ENCODE measurements at places on chromosomes 4 and X. TPM values are rescaled to one million over a fixed set of nuclear protein-coding genes. Genes with fewer than 3 reads are reported as not detected.

Gene CT45A1
- total RNA-seq: not detected

Gene MXRA5
- total RNA-seq: 1.3 TPM

Gene PCSK1N
- 9.3 TPM for total RNA-seq

Gene MAGEB10
- total RNA-seq: not detected

Gene MAMLD1
- 4.5 TPM for total RNA-seq

Gene MAGEB17
- total RNA-seq: not detected

Gene GLOD5
- total RNA-seq: not detected

Gene TMPRSS11B
- total RNA-seq: not detected

Gene TNIP3
- total RNA-seq: not detected

Gene UGT8
- 6.3 TPM for total RNA-seq

Gene RGN
- 0.70 TPM for total RNA-seq

Gene SLC4A4
- 3.9 TPM for total RNA-seq

Gene SHOX
- total RNA-seq: 0.16 TPM

Gene P2RY4
- not detected for total RNA-seq

Gene XAGE2
- total RNA-seq: not detected

Gene SSX4B
- not detected for total RNA-seq

Gene MAGED4B
- total RNA-seq: 175 TPM

Gene ENPP6
- not detected for total RNA-seq

- H3K4me3 ChIP-seq: no peak overlapping the region
- no peaks in the 10 kb centered on the region for H3K4me1 ChIP-seq
- no peak overlapping the region for H3K27ac ChIP-seq
- DNase-seq: no peak
These were observed 182.7 kb downstream of the PABPC4L start for GRCh38 chr4:134018846-134019245.

- no peak overlapping the region for H3K27ac ChIP-seq
- no peaks in the 10 kb centered on the region for H3K36me3 ChIP-seq
- H3K4me3 ChIP-seq: no peak overlapping the region
These were observed 85.3 kb downstream of the ANXA10 start for GRCh38 chr4:168177546-168178149.

- no peak overlapping the region for H3K27ac ChIP-seq
- H3K27me3 ChIP-seq: no peaks in the 10 kb centered on the region
- DNase-seq: no peak
- no peaks in the 10 kb centered on the region for H3K4me1 ChIP-seq
- no peak overlapping the region for H3K4me3 ChIP-seq
These were observed 3.4 kb downstream of the SMR3A start for GRCh38 chr4:70364002-70364401.

- H3K36me3 ChIP-seq: no peaks in the 10 kb centered on the region
- H3K27me3 ChIP-seq: peaks cover 8% of the 10 kb centered on the region
- no peak overlapping the region for H3K27ac ChIP-seq
- DNase-seq: peak; percentile 100
These were observed 17.5 kb downstream of the DOK7 start for GRCh38 chr4:3480528-3481112.

GRCh38 chr4:55609393-55609866 is 17.4 kb upstream of the PDCL2 start:
- no peak overlapping the region for H3K4me3 ChIP-seq
- H3K27ac ChIP-seq: no peak overlapping the region
- H3K36me3 ChIP-seq: no peaks in the 10 kb centered on the region
- H3K27me3 ChIP-seq: no peaks in the 10 kb centered on the region

DNA sequence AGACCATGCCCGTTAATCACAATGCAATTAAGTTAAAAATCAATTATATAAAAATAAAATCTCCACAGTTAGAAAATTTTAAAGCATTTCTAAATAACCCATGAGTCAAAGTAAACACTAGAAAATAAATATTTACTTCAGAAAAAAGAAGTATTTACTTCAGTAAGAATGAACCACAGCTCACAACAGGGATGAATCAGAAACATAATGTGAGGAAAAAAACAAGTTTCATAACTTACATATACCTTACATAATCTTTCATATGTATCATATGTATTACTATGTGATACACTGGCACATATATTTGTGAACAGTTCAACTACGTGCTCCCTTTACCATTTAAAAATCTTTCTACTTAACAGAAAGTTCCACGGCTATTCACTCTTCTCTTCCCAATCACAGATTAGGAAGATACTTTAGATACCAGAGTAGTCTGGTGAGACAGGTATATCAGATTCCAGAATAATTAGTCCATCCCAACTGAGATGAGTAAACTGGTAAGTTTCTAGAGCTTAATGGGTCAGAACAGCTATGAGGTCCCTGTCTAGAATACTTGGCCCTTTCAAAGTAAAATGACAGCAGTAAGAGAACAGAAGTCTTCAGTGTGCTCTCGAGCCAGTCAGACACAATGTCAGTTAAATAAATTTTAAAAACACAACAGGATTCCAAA is 70.3 kb downstream of the SH3RF1 start:
- H3K27ac ChIP-seq: no peak overlapping the region
- H3K36me3 ChIP-seq: peaks cover 4% of the 10 kb centered on the region
- DNase-seq: no peak
- H3K4me1 ChIP-seq: peaks cover 34% of the 10 kb centered on the region
- H3K4me3 ChIP-seq: no peak overlapping the region

DNA sequence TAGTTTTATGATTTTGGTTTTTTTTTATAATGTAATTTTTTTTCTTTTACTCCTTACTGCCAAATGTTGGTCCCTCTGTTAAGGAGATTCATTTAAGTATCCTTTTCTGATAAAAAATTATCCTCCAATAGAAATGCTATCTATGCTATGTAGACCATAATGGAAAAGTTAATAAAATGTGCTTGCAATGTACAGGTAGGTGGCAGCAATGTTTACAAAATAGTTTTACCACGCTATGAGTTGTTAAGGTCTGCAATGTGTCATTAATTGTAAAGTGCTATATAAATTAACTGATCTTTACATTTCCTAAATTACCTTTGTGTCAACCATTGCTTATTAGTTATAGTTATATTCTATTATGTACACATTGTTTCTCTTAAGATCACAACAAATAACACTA is 3.8 kb upstream of the CENPC start:
- no peak for DNase-seq
- no peak overlapping the region for H3K27ac ChIP-seq
- no peaks in the 10 kb centered on the region for H3K36me3 ChIP-seq
- H3K4me3 ChIP-seq: no peak overlapping the region

DNA sequence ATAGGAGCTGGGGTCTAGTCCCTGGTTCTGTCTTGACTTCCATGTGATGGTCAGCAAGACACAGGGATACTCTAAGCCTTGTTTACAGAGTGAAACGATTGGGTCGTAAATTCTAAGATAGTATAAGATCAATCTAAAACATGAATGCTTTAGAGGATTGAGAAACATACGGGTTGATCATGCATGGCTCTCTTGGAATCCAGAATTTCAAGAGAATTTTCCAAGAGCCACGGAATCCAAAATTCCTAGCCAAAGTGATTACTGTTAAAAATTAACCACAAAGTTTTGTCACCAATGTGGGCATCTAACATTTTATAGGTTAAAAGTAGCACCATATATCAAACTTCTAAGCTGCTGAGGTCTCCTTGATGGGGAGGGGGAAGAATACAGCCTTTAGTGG is 16.5 kb downstream of the HS3ST1 start:
- peaks cover 7% of the 10 kb centered on the region for H3K4me1 ChIP-seq
- no peaks in the 10 kb centered on the region for H3K27me3 ChIP-seq
- no peak overlapping the region for H3K4me3 ChIP-seq
- H3K36me3 ChIP-seq: no peaks in the 10 kb centered on the region
- DNase-seq: no peak

DNA sequence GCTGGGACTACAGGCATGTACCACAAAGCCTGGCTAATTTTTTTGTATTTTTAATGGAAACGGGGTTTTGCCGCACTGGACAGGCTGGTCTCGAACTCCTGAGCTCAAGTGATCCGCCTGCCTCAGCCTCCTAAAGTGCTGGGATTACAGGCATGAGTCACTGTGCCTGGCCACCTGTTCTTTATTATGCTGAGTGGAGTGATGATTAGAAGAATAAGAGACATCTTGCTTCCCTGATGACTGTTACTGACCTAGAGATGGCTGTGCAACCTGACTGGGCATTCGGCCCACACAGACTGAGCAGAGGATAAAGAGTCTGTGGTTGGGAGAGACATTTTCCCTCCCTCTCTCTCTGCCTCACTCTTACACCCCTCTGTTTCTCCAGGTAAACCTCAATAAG is 56.7 kb downstream of the SPINK2 start:
- no peak overlapping the region for H3K4me3 ChIP-seq
- no peak for DNase-seq
- no peaks in the 10 kb centered on the region for H3K36me3 ChIP-seq
- peaks cover 12% of the 10 kb centered on the region for H3K27me3 ChIP-seq
- H3K27ac ChIP-seq: no peak overlapping the region

DNA sequence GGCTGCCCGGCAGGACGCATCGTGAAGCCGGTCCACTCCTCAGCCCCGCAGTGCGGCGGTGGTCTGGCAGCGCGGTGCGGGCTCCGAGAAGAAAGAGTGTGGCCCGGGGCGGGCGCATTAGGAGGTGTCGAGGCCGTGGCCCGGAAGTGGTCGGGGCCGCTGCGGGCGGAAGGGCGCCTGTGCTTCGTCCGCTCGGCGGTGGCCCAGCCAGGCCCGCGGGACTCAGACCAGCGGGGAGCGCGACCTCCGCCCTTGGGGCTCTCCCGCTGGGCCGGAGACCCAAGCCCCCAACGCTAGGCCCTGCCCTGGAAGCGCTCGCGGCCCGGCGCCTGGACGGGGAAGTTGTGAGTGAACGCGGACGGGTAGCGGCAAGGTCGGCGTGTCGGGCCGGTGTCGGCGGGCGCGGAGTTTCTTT is 60.0 kb downstream of the HS3ST1 start:
- peaks cover 2% of the 10 kb centered on the region for H3K36me3 ChIP-seq
- no peak overlapping the region for H3K27ac ChIP-seq
- H3K27me3 ChIP-seq: no peaks in the 10 kb centered on the region
- no peak overlapping the region for H3K4me3 ChIP-seq
- H3K4me1 ChIP-seq: peaks cover 16% of the 10 kb centered on the region

DNA sequence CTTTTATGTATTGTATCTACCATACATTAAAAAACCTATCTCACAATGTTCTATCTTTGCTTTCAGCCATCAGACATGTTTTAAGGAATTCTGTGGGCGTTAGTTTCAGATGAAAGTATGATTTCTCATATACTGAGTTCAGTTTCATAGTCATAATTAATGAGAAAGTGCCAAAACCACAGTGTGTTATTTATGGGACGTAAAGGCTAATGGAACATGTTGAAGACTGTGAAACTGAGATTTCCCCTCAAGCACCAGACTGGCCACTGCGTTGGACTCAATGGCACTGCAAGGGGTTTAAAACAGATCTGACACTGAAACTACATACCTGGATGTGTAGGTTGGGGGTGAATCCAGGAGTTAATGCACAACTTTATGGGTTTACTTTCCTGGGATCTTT is 32.0 kb downstream of the F8 start:
- H3K36me3 ChIP-seq: no peaks in the 10 kb centered on the region
- no peak for DNase-seq
- H3K27me3 ChIP-seq: no peaks in the 10 kb centered on the region
- H3K4me3 ChIP-seq: no peak overlapping the region
- no peak overlapping the region for H3K27ac ChIP-seq

DNA sequence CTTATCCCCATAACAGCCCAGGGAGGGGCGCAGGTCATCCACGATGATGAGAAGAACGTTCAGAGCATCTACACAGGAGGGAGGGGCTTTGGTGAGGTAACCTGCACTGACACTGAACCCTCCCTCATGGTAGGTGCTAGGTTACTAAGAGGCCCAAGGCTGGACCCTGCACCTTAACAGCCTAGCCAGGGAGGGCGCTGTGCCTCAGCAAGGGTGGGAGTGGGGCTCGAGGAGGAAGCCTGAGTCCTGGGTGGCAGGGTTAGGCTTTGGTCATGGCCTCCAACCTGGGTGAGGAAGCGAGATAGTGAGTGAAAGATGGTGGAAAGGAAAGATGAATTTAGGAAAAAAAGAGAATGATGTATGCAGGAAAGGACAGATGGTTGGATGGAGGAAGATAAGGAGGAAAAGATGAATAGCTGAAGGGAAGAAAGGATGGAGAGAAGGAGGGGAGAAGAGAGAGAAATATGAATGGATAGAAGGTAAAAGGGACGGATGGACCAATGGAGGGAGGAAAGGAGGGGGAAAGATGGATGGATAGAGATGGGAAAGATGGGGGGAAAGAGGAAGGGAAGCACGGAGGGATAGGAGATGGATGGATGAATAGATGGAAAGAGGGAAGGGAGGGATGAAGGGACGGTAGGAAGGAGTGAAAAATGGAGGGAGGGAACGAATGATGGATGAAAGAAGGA is 736 bp downstream of the IDS start:
- peak overlapping the region; percentile 79 for H3K4me3 ChIP-seq
- peaks cover 6% of the 10 kb centered on the region for H3K27me3 ChIP-seq
- peak overlapping the region; percentile 50 for H3K27ac ChIP-seq
- peaks cover 9% of the 10 kb centered on the region for H3K4me1 ChIP-seq

DNA sequence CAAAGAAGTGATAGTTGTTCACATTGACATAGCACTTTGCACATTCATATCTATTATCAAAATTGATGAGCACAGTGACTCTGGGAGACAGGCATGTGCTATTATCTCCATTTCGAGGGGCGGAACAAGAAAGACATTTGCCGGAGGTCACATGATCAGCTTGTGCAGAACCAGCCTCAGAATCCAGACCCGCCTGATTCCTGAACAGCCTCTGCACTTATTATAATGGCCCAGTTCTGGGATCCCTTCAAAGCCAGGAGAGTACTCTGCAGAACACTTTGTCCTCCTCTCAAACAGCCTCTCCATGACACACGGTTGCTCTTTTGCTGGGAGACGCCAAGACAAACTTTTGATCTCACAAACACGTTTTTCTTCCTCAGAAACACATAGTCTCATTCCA is 48.4 kb downstream of the RWDD4 start:
- H3K27ac ChIP-seq: no peak overlapping the region
- no peak for DNase-seq
- no peaks in the 10 kb centered on the region for H3K4me1 ChIP-seq
- H3K36me3 ChIP-seq: no peaks in the 10 kb centered on the region
- no peaks in the 10 kb centered on the region for H3K27me3 ChIP-seq

DNA sequence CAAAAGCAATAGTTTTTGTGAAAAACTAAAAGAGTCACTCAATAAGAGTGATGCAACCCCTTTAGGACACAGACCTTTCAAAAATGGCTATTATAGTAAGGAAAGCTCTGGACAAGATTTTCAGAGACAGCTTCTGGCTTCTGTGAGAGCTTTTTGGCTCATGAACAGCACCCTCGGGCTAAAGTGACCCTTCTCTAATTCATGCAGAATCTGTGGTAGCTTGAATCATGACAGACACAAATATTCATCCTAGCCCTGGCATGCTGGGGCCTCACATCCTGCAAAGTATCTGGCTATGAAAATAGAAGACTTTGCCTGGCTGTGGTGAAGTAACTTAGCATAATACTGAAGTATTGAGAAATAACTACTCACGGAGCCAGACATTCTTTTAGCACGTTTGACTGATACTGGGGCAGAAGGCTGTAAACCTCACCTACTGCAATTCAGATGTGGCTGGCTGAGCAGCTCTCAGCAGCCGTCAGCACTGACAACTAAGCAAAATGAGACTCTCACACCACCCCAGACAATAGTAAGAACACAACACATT is 327.3 kb downstream of the MAPK10 start:
- no peak overlapping the region for H3K4me3 ChIP-seq
- peaks cover 14% of the 10 kb centered on the region for H3K4me1 ChIP-seq
- no peak overlapping the region for H3K27ac ChIP-seq
- DNase-seq: no peak

- H3K27ac ChIP-seq: no peak overlapping the region
- peaks cover 6% of the 10 kb centered on the region for H3K36me3 ChIP-seq
- no peak for DNase-seq
- no peaks in the 10 kb centered on the region for H3K27me3 ChIP-seq
These were observed 142.5 kb downstream of the HHIP start for GRCh38 chr4:144788469-144788868.

- peaks cover 30% of the 10 kb centered on the region for H3K4me1 ChIP-seq
- no peak for DNase-seq
- no peaks in the 10 kb centered on the region for H3K36me3 ChIP-seq
- H3K27me3 ChIP-seq: peaks cover 9% of the 10 kb centered on the region
- no peak overlapping the region for H3K4me3 ChIP-seq
These were observed 883 bp upstream of the KLHL4 start for GRCh38 chrX:87516717-87517121.

All from neural crest cell (in vitro differentiated cells).